ENCODE measurements at places on chromosomes 12 and 14. TPM values are rescaled to one million over a fixed set of nuclear protein-coding genes. Genes with fewer than 3 reads are reported as not detected.
A peak's percentile ranks its signal among the peaks of the same experiment; 100 is the strongest.

DNA sequence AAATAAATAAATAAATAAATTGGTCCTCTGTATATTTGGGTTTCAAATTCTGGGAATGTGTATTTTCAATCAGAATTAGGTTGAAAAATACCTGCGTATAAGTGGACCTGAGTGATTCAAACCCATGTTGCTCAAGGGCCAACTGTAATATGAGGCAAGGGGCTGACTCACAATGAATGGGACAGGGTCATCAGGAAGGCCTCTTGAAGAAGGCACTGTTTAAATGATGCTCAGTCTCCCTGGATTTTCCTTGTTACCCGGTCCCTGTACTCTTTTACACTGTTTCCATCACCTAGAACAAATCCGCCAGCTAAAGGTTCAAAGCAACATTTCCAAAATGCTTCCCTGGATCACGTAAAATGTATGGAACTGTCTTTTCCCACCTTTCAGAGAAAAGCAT lies 3.8 kb downstream of the PSMB5 start:
- no peaks in the 10 kb centered on the region for H3K4me1 ChIP-seq
- no peak overlapping the region for H3K4me3 ChIP-seq
- no peaks in the 10 kb centered on the region for H3K36me3 ChIP-seq
- H3K27ac ChIP-seq = no peak overlapping the region

GRCh38 chr14:58797010-58797429 lies 159.3 kb downstream of the DACT1 start:
- H3K27ac ChIP-seq = no peak overlapping the region
- no peak for DNase-seq
- no peak overlapping the region for H3K4me3 ChIP-seq
- no peaks in the 10 kb centered on the region for H3K4me1 ChIP-seq
- H3K36me3 ChIP-seq = no peaks in the 10 kb centered on the region
- no peaks in the 10 kb centered on the region for H3K27me3 ChIP-seq

DNA sequence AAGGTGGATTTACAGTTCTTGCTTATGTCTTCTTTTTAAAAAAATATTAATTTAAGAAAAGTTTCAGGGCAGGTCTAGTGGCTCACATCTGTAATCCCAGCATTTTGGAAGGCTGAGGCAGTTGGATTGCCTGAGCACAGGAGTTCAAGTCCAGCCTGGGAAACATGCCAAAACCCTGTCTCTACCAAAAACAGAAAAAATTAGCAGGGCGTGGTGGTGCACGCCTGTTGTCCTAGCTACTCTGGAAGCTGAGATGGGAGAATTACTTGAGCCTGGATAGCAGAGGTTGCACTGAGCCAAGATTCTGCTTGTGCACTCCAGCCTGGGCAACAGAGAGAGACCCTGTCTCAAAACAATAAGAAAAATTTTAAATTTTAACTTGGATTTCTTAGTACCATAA lies 5.4 kb upstream of the TAS2R46 start:
- no peaks in the 10 kb centered on the region for H3K27me3 ChIP-seq
- H3K4me3 ChIP-seq = no peak overlapping the region
- no peak overlapping the region for H3K27ac ChIP-seq
- DNase-seq = no peak

GRCh38 chr14:57085801-57086200 lies 182.9 kb downstream of the EXOC5 start:
- no peaks in the 10 kb centered on the region for H3K36me3 ChIP-seq
- no peak for DNase-seq
- H3K4me3 ChIP-seq = no peak overlapping the region
- no peaks in the 10 kb centered on the region for H3K27me3 ChIP-seq

DNA sequence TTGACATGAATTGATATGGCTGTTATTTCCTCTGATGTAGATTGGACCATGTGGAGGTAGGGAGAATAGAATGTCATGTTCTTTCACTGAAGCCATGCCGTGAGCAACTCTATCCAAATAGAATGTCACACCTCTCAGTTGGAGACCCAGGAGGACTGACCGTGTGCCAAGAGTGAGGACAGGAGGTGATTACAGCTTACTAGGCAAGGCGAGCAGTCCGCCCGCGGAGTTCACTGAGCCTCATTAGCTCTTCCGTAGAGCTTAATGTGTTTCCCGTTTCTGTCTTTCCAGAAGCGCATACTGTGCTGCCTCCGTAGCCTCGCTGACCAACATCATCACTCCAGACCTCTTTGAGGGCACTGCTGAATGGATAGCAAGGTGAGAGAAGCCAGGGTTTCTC lies 45.6 kb downstream of the FNTB start:
- no peaks in the 10 kb centered on the region for H3K4me1 ChIP-seq
- H3K27me3 ChIP-seq = no peaks in the 10 kb centered on the region
- DNase-seq = no peak
- H3K27ac ChIP-seq = no peak overlapping the region

GRCh38 chr14:64682843-64683242 lies 21.4 kb upstream of the PLEKHG3 start:
- DNase-seq = no peak
- no peaks in the 10 kb centered on the region for H3K27me3 ChIP-seq
- no peaks in the 10 kb centered on the region for H3K4me1 ChIP-seq
- H3K4me3 ChIP-seq = no peak overlapping the region

The CLEC4D gene
- total RNA-seq = 2.0 TPM

- H3K36me3 ChIP-seq = no peaks in the 10 kb centered on the region
- no peaks in the 10 kb centered on the region for H3K27me3 ChIP-seq
- H3K4me1 ChIP-seq = no peaks in the 10 kb centered on the region
- DNase-seq = peak; percentile 20
- H3K4me3 ChIP-seq = no peak overlapping the region
Observed at GRCh38 chr12:34406228-34406995, 384.1 kb downstream of the ALG10 start.

GRCh38 chr12:127077262-127078045 lies 1189.5 kb upstream of the TMEM132C start:
- no peak for DNase-seq
- H3K27me3 ChIP-seq = no peaks in the 10 kb centered on the region
- no peaks in the 10 kb centered on the region for H3K4me1 ChIP-seq
- H3K27ac ChIP-seq = no peak overlapping the region
